ENCODE measurements at places on chromosomes 12 and 14.

GRCh38 chr12:104656921-104657320, 200.2 kb downstream of the CHST11 start:
- no peak for DNase-seq

DNA sequence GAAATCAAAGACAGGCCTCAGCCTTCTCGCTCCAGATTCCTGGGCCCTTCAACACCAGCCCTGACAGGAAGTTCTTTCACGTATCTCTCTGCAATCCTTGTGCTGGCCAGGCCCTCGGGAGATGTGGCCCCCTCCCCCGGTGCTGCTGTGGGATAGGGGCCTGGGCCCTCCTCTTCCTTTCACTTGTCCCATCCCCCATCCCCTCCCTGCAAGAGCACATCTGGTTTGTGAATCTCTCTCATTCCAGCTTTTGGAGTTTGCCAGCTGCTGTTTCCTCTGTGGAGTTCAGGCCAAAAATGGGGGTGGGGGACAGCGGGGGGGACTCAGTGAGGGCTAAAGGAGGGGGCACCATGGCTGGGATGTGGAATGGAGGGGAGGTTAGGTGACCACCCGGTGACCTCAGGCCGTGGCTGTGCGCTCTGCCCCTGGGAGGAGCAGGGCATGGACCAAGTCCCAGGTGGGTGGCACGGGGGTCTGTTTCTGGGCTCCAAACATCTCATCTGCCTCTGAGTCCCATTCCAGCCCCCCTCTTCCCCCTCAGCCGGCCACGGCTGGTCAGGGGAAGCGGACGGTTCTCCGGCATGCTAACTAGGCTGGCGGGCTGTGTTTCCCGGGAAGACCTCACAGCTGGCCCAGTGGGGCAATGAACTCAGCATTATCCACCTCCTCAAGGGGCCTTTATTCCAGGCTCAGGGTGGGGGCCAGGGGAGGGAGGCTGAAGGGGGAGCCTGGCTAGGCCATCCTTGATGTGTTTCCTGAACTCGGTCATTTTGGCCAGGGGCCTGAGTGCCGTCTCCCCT, 7.4 kb downstream of the LRP1 start:
- no peak for DNase-seq

DNA sequence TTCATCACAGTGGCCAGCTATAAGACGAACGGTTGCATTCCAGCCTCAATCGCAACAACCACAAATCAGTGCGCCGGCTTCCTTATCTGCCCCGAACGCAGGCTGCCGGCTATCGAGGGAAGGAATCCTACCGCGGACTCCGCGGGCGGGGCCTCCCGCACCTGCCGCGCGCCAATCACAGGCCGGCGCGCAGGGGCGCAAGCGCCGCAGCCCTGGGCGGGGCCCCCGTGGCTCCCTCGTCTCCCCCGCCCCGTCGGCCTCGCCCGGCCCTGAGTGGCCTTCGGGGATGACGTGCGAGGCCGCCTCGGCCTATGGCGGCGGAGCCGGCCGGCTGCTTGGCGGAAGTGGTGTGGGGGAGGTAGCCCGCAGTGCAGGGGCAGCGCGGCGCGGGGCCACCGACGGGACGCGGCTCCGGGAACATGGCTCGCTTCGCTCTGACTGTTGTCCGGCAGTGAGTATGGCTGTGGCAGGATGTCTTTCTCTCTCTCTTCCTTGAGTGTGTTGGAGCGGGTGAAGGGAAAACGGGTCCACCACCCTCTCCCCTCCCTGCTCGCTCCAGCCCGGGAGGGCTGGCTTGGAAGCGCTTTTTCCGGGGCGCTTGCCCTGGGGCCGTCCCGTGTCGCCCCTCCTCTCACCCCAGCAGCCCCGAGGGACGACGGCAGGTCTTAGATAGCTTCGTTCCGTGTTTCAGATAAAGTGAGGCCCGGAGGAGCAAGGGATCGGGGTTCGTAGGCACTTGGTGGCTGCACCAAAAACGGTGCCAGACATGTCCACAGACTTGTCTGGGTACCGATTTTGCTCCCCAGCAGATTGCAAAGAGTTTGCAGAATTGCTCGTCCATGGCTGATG, at the start of gene TIGAR:
TSS of gene TIGAR (plus strand) at position 361 of the 849 bp plus-strand sequence. CDS start at position 420, 59 bp downstream.
- DNase-seq, result peak; percentile 87

- DNase-seq, result no peak
Observed at GRCh38 chr14:100633406-100633805, 46.2 kb upstream of the BEGAIN start.

DNA sequence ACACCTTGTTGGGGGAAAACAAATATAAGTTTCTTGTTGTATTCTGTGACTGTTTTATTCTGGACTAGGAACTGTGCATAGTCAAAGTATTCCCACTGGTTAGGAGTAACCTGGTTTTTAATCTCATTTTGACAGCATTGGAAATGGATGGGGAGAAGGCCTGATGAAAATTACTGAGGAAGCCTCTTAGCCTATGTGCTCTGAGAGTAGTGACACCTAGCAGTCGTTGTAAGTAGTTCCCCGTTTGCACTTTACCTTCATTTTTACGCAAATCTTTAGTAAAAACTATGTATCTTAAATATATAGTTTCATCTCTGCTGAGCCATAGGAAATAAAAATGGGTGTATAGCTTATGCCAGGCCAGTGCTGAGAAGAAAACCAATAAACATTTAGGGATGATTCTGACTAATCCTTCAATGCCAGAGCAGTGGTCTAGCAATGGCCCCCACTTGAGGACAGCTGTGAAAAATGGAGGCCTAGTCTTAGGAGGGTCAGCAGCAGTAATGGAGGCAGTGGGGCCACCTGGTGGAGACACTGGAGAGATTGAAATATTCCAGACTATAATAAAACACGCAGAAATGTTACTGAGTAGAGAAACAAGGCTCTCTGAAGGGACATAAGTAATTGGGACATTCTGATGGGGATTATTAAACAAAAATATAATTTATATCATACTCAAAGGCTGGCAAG, 133.2 kb upstream of the NOVA1 start:
- DNase-seq, result no peak

DNA sequence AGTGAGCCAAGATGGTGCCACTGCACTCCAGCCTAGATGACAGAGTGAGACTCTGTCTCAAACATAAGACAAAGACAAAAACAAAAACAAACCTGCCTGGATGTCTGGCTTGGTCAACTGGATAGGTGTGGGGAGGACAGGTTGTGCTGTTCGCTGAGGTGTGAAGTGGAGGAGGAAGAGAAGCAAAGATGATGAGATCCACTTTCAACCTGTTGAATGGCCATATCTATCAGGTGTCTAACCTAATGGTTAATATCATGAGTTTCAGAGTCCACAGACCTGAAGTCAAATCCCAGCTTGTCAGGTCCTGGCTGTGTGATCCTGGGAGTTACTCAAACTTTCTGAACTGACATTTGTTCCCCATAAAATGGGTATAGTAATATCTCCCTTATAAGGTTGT, 9.7 kb upstream of the CCDC177 start:
- no peak for DNase-seq

DNA sequence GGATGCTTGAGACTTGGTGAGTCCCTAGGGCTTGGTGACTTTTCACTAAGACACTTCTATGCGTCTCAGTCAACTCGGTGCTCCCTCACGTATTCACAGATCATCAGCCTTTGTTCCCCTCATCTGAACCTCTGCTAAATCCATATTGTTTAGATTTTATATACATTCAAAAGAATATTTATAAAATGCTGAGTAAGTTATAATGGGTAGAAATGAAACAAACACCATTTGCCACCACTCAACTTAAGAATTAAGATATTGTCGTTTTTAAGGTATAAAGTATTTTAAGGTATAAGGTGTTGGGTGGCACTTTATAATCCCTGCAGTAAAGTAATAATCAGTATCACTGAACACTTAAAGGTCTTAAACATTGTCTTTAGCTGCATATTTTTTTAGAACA, 103.0 kb downstream of the TTLL5 start:
- no peak for DNase-seq

DNA sequence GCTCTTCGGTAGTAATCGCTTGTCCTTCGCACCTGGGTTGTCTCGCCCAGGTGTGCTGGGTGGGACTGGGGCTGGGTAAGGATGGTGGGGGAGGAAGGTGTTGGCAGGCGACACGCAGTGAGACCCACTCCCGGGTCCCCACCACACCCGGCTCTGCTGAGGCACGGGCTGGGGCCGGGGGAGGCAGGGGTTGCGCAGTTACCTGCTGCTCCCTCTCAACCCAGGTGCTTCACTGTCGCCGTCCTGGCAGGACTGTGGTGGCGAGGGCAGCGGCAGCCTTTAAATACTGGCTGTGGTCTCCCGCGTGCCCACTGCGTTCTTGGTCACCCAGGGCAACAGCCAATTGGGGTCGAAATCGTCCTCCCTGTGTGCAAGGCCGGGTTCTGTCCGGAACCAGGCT, at the start of gene CCER1:
TSS of gene CCER1 (minus strand) at position 256 of the 400 bp plus-strand sequence. CDS start 434 bp downstream, outside the sequence.
- DNase-seq, result no peak

DNA sequence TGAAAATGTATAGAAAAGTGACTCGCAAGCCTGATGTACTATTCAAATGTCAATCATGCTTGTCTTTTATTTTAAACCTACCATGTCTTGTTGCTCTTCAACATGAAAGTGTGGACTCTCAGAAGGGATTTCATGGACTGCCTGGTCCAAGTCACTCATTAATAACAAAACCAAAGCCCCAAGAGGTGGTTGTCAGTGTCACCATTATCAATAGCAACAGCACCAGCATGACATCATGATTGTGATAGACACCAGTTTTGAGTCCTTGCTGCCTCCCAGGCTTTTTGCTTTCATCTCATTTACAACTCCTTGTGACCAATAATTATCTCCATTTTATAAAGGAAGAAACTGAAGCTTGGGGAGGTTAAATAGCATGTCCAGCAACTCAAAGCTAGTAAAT, 112.0 kb upstream of the TMPO start:
- no peak for DNase-seq

- no peak for DNase-seq
Observed at GRCh38 chr12:62247281-62248045, 12.7 kb upstream of the USP15 start.

DNA sequence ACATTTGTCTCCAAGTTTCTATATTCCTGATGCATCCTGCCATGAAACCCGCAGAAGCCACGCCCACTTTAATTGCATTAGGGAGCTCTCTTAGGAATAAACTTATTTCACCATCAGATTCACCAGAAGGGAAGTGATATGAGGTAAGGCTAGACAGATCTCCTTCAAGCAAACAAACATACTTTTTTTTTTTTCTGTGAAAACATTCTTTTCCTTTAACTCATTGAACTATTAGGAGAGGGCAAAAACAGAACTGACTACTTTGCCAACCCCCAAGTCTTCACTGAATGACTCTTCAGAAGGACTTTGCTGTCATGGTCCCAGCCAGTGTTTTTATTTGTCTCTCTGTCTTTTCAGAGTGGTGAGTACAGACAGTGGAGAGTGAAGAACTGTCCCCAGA, 48.4 kb downstream of the GTF2A1 start:
- DNase-seq, result no peak

- no peak for DNase-seq
Observed at GRCh38 chr14:34872822-34873588, 2.2 kb downstream of the BAZ1A start.

DNA sequence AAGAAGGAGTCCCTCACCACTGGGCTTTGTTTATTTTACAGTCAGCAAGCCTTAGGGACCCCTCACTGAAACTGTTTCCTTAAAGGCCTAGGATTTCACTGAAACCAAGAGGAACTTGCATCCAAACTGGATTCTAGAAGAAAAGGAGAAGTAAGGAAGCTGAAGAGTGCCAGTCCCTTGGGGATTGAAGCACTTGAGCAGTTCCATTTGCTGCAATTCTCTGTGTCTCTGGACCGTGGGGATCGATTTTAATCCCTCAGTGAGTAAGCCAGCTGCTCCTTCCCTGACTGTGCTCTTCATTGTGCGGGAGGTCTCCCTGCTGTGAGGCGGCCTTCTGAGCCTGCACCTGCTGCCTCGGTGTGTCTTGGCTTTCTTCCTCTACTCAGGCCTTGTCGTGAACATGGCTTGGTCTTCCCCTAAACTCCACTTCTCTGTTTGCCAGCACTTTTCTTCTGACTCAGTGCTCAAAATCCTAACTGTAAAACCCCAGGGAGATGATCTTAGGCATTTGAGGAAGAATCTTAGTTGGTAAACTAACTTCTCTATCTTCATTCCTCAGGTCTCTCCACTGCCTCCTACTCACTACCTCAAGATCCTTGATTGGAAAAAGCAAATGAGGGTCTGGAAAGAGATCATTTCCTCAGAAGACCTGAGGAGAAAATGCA, 132.6 kb downstream of the SLC38A6 start:
- no peak for DNase-seq

- no peak for DNase-seq
Observed at GRCh38 chr12:2177751-2178150, 125.0 kb downstream of the CACNA1C start.

DNA sequence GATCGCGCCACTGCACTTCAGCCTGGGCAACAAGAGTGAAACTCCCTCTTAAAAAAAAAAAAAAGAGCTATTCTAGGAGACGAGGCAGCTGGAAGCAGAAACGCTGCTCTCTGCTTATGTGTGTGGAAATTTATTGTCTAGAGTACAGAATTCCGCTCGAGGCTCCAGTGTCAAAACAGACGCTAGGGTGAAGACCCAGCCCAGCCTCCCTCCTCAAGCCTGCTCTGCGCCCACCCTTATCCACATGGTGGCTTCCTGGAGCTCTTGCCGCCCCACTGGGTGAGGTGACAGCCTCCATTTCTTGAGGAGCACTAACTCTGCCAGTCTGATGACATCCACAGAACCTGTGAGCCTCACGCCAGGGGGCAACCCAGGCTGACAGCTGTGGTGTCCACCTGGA, 49.5 kb upstream of the DLK1 start:
- no peak for DNase-seq

DNA sequence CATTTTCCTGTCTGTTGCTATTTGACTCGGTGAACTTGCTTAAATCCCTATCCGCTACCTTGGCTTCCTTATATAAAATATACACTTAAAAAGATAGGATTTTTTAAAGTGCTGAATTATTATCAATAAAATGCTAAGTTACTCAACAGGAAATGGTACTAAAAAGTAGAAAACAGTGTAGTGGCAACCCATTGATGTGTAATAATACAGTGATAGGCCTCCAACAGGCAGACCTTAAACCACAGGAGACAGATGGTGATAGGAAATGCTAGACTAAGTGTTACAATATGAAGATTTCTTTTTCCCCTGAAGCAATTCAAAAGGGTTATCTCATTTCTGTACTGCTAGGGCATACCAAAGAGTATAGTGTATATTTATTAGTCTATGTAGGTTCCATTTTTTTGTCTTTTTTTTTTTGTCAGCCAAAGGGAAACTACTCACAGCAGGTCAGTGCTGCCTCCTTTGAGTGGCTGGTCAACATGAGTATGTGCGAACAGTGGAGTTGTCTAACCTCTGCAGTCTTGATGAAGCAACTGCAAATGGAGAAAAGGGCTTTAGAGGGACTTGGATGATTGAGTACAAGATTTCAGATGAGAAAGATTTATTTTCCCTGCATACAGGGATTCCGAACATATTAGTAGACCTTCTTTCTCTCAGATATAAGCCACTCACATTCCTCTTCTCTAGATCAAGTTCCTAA, 183.8 kb downstream of the ACSS3 start:
- no peak for DNase-seq

GRCh38 chr14:20690848-20691640, 2.5 kb downstream of the ANG start:
- peak; percentile 51 for DNase-seq

DNA sequence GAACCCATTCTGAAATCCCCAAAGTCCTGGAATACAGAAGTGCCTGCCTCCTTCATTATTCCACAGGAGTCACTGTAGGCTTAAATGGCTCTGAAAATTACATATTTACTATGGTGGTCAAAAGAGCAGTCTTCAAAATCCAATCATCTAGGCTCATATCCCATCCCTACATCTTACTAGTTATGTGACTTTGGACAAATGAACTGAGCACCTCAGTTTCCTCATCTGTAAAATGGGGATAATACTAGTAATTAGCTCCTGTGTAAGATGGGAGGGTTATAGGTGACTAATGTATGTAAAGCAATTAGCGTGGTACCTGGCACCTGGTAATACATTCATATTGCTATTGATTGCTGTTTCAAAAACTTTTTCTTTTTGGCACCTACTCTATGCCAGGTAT, 243.6 kb downstream of the CHST11 start:
- DNase-seq, result no peak

All from effector memory CD8-positive, alpha-beta T cell (primary cell).